ENCODE measurements at places on chromosomes 5 and 9.

DNA sequence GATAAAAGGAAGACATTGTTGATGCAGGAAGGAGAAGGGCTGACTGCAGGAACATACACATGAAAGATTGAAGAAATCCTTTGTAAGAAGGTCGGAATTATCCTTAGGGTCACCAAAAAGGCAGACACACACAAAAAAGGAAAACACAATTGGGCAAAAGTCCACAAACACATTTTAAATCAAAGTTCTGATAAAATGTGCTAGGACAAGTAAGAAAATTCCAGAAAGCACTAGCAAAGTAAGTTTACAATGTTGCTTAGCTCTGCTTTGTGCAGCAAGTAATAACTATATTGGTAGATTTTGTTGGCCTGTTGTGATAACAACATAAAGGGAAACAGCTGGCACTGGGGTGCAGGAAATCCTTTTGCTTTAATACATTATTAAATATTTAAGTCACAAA is 99.8 kb upstream of the VCAN start:
- H3K27me3 ChIP-seq, result no peaks in the 10 kb centered on the region
- H3K4me3 ChIP-seq, result no peak overlapping the region
- no peak overlapping the region for H3K27ac ChIP-seq

GRCh38 chr5:103013933-103014552 is 105.9 kb downstream of the GIN1 start:
- no peak for DNase-seq
- H3K27ac ChIP-seq, result no peak overlapping the region
- H3K4me3 ChIP-seq, result no peak overlapping the region
- H3K4me1 ChIP-seq, result peaks cover 5% of the 10 kb centered on the region
- no peaks in the 10 kb centered on the region for H3K27me3 ChIP-seq
- H3K36me3 ChIP-seq, result peaks cover 15% of the 10 kb centered on the region

DNA sequence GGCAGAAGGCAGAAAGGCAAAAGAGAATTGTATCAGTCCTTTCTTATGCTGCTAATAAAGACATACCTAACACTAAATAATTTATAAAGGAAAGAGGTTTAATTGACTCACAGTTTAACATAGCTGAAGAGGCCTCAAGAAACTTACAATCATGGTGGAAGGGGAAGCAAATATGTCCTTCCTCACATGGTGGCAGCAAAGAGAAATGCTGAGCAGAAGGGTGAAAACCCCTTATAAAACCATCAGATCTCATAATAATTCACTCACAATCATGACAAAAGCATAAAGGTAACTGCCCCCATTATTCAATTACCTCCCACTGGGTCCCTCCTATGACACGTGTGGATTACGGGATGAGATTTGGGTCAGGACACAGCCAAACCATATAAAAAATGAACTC is 312.5 kb upstream of the PTGER4 start:
- peaks cover 45% of the 10 kb centered on the region for H3K36me3 ChIP-seq
- H3K27me3 ChIP-seq, result no peaks in the 10 kb centered on the region

- H3K36me3 ChIP-seq, result peaks cover 27% of the 10 kb centered on the region
- H3K4me1 ChIP-seq, result no peaks in the 10 kb centered on the region
- H3K27ac ChIP-seq, result no peak overlapping the region
- no peak overlapping the region for H3K4me3 ChIP-seq
Observed at GRCh38 chr5:173165177-173166016, 21.1 kb downstream of the BNIP1 start.

- DNase-seq, result no peak
- H3K27ac ChIP-seq, result no peak overlapping the region
- no peak overlapping the region for H3K4me3 ChIP-seq
- H3K27me3 ChIP-seq, result no peaks in the 10 kb centered on the region
- no peaks in the 10 kb centered on the region for H3K36me3 ChIP-seq
- H3K4me1 ChIP-seq, result peaks cover 2% of the 10 kb centered on the region
Observed at GRCh38 chr9:136682710-136683109, 4.5 kb downstream of the AGPAT2 start.

GRCh38 chr5:176776141-176776865 is 34.1 kb upstream of the UNC5A start:
- H3K4me1 ChIP-seq, result no peaks in the 10 kb centered on the region
- no peak overlapping the region for H3K4me3 ChIP-seq
- H3K27me3 ChIP-seq, result peaks cover 13% of the 10 kb centered on the region
- no peak overlapping the region for H3K27ac ChIP-seq

DNA sequence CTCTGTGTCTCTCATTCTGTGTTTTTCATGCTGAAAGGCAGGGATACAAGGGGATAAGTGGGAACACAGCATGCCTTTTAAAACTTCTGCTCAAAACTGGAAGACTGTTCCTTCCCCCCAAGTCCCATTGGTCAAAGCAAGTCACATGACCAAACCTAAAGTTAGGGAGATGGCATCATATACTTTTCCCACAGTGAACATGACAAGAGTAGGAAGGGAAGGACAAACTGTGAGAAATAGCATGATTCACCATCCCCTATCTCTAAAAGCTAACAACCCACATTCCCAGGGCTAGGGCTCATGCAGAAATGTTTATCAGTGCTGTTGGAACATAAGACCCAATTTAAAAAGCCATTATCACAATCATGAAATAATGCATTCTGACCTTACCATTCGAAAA is 24.2 kb upstream of the SHISAL2B start:
- H3K36me3 ChIP-seq, result no peaks in the 10 kb centered on the region
- H3K4me1 ChIP-seq, result no peaks in the 10 kb centered on the region
- no peak for DNase-seq

DNA sequence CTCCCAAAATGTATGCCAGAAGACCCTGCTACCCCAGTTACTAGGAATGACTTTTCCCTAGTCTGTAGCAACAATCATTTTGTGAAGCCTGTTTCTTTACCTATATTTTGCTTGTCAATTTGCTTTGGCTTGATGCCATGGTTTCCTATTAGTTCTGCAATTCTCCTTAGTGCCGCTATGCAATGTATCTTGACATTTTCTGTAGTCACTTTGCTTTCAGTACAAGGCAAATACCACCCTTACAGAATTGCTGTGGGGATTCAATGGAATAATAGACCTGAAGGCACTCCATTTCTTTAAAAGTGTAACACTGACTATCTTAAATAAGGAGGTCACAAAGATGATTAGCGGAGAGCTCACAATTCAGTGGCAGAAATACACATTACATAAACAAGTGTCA is 291.1 kb downstream of the NR2F1-AS1 start:
- H3K4me1 ChIP-seq, result no peaks in the 10 kb centered on the region
- no peak for DNase-seq
- no peaks in the 10 kb centered on the region for H3K27me3 ChIP-seq
- no peaks in the 10 kb centered on the region for H3K36me3 ChIP-seq
- H3K4me3 ChIP-seq, result no peak overlapping the region

- peaks cover 48% of the 10 kb centered on the region for H3K4me1 ChIP-seq
- H3K36me3 ChIP-seq, result peaks cover 29% of the 10 kb centered on the region
- no peak for DNase-seq
- no peaks in the 10 kb centered on the region for H3K27me3 ChIP-seq
- peak overlapping the region; percentile 93 for H3K27ac ChIP-seq
- H3K4me3 ChIP-seq, result peak overlapping the region; percentile 88
Observed at GRCh38 chr9:75086541-75087288, 1.2 kb downstream of the NMRK1 start.

GRCh38 chr9:124522121-124523098 is 15.2 kb upstream of the NR5A1 start:
- H3K4me1 ChIP-seq, result no peaks in the 10 kb centered on the region
- no peak overlapping the region for H3K4me3 ChIP-seq
- H3K36me3 ChIP-seq, result no peaks in the 10 kb centered on the region
- DNase-seq, result no peak
- peaks cover 5% of the 10 kb centered on the region for H3K27me3 ChIP-seq

DNA sequence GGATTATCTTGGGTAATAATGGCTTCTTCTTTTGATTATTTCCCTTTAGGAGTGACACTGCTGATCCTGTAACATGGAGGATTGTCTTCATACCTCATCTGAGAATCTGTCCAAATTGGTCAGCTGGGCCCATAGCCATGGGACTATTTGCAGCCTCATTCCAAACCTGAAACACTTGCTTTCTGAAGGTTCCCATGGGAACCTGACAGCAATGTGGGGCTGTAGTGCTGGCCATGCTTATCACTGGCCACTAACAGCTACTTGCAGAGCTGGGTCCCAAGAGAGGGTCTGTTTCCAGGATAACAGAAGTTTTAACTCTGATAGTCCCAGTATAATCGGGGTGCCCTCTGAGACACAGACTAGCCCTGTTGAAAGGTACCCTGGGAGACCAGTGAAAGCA is 87.4 kb downstream of the KIAA1958 start:
- no peaks in the 10 kb centered on the region for H3K27me3 ChIP-seq
- peaks cover 7% of the 10 kb centered on the region for H3K36me3 ChIP-seq
- no peak overlapping the region for H3K27ac ChIP-seq

DNA sequence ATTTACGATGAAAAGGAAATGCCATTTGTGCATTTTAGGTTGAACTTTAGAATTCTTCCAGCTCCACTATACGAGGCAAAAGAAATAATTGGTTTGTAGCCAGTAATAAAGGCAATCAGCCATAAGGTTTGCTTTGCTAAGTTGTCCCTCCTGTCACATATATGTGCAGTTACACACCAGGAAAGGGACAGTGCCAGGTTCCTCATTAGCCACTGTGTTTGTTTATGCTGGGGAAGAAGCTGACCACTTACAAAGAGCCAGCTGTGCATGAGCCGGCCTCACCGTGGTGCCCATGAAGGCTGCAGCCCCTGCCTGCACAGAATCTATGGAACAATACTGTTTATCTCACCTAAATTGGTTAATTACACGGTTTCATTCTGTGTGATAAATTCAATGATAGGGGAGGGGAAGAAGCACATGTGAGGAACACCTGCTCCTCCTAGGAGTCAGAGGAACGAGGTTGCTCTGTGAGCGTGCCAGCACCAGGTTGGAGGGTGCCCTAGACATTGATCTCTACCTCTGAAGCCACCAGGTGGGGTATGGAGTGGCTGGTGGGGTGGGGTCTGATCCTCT is 173.8 kb upstream of the DAP start:
- H3K4me3 ChIP-seq, result no peak overlapping the region
- no peaks in the 10 kb centered on the region for H3K27me3 ChIP-seq
- no peaks in the 10 kb centered on the region for H3K4me1 ChIP-seq
- no peaks in the 10 kb centered on the region for H3K36me3 ChIP-seq
- H3K27ac ChIP-seq, result no peak overlapping the region

DNA sequence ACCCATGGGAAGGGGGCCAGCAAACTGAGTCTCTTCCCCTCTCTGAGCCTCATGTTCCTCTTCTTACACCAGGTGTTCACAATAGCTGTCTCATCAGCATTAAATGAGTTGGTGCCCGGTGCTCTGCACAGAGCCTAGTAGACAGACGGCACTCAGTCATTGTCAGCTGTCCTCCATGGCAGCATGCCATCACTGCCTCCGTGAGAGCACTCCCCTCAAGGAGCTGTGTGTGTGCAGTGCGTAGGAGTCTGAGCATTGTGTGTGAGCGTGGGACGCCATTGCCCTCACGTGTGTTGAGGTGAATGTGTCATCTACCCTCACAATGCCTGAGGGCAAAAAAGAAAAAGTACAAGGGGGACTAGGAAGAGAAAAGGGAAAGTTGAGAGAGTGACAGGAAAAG is 536.5 kb downstream of the CDK5RAP2 start:
- H3K27ac ChIP-seq, result no peak overlapping the region
- DNase-seq, result no peak
- no peaks in the 10 kb centered on the region for H3K4me1 ChIP-seq
- H3K4me3 ChIP-seq, result no peak overlapping the region

GRCh38 chr9:136411378-136411777 is 920 bp downstream of the PMPCA start:
- no peak for DNase-seq
- peak overlapping the region; percentile 95 for H3K4me3 ChIP-seq
- H3K4me1 ChIP-seq, result peaks cover 32% of the 10 kb centered on the region
- peaks cover 75% of the 10 kb centered on the region for H3K36me3 ChIP-seq

GRCh38 chr9:137534256-137535119 is 15.7 kb downstream of the PNPLA7 start:
- H3K4me1 ChIP-seq, result peaks cover 26% of the 10 kb centered on the region
- peak overlapping the region; percentile 36 for H3K27ac ChIP-seq
- no peaks in the 10 kb centered on the region for H3K27me3 ChIP-seq
- DNase-seq, result no peak

DNA sequence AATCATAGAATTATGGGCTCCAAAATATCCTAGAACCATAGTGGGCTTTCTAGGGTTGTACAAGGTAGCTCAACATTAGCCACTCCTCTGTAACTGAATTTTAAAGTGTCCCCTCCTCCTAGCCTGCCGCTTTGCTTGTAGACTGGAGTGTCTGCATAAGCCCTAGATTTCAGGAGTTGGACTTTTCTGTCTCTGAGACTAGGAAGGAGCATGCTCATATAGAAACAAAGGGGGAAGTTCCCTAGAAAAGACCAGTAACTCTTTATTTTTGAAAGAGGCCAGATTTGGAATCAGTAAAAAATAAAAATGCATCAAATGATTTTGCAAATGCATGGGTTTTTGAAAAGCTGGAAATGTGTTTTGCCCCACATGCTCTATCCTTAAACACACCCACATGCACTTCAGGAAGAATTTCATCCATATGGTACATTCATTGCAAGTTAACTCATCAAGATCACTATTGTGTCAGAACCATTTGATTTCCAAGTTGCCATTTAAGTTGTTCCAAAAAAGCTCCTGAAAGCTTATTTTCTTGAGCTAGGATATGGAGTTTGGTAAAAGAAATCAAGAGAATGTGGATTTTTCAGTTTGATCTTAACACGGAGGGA is 121.0 kb upstream of the NR3C1 start:
- no peak overlapping the region for H3K4me3 ChIP-seq
- H3K27ac ChIP-seq, result no peak overlapping the region
- DNase-seq, result no peak
- no peaks in the 10 kb centered on the region for H3K4me1 ChIP-seq

- no peaks in the 10 kb centered on the region for H3K36me3 ChIP-seq
- H3K4me1 ChIP-seq, result no peaks in the 10 kb centered on the region
- no peak for DNase-seq
- H3K4me3 ChIP-seq, result no peak overlapping the region
- H3K27me3 ChIP-seq, result no peaks in the 10 kb centered on the region
Observed at GRCh38 chr5:9437741-9438240, 108.1 kb downstream of the SEMA5A start.

- no peak overlapping the region for H3K27ac ChIP-seq
- no peaks in the 10 kb centered on the region for H3K36me3 ChIP-seq
- no peaks in the 10 kb centered on the region for H3K27me3 ChIP-seq
- no peaks in the 10 kb centered on the region for H3K4me1 ChIP-seq
- no peak for DNase-seq
Observed at GRCh38 chr5:30874241-30875034, 319.0 kb upstream of the CDH6 start.

- no peak for DNase-seq
- H3K27ac ChIP-seq, result no peak overlapping the region
- peaks cover 4% of the 10 kb centered on the region for H3K4me1 ChIP-seq
- no peaks in the 10 kb centered on the region for H3K27me3 ChIP-seq
- no peak overlapping the region for H3K4me3 ChIP-seq
Observed at GRCh38 chr5:67301285-67301903, 104.8 kb upstream of the CD180 start.

All from activated T-helper 2 cell treated with anti-CD3 and anti-CD28 coated beads, Interferon-gamma antibody, Interleukin-2, Interleukin-4, amounts not matched to agents 10 μg/mL and 5 μg/mL and 100 μg/mL, durations not matched to agents 14 hours and 24 hours and 36 hours (primary cell).